Motor neuron (in vitro differentiated cells): ENCODE measurements at places on chromosomes 3 and 15. TPM values are rescaled to one million over a fixed set of nuclear protein-coding genes. Genes with fewer than 3 reads are reported as not detected.

- ATAC-seq = peak; percentile 21
Measured at GRCh38 chr3:152443212-152444023, 174.7 kb downstream of the MBNL1 start.

DNA sequence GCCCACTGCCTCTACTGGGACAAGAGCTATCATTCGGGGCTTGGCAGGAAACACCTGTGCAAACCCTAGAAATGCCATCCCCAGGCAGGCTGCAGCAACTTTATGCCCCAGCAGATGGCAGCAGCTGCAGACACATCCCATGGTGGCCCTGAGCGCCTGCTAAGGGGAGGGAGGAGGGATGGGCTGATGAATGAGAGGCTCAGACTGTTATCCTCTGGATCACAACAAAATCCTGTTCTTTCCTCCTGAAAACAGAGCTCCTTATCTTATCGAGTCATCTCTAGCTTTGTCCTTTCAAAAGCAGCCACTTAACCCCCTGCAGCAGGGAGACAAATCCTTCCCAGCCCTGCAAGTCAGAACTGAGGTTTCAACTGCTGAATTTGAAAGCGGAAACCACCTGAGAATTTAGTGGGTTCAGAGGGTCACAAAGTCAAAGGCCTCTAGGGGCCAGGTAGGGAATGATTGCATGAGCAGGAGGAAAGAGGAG is 90.6 kb upstream of the PROK2 start:
- ATAC-seq = peak; percentile 90

- ATAC-seq = no peak
Measured at GRCh38 chr15:34783991-34784390, 11.4 kb downstream of the ACTC1 start.

DNA sequence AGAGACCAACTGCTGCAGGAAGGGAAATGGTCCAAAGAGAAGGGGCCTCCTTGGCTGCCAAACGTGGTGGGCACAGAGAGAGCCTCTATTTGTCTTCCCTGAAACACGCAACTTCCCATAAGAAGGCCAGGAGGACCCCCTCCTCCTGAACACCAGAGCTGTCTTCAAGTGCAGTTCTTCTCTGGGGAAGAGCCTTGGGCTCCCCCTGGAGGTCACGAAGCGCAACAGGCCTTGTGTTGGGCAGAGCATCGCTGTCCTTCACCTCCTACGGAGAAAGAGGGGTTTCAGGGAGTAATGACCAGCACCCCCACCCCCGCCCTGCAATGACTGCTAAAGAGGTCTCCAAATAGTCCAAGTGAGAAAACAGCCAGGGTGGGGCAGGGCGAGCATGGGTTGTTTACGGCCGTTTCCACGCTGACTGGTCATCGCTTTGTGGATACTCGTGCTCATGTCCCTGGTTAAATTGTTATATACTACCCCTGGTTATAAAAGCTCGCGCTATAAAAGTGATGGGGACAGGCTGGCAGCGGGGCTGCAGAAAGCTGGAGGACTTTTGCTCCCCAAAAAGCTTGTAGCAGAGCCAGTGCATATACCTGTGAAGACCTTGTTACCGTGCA is 397.5 kb upstream of the ATP10A start:
- peak; percentile 70 for ATAC-seq

GRCh38 chr3:57335283-57335938 is 42.9 kb upstream of the ASB14 start:
- no peak for ATAC-seq

SLC24A5 gene
- total RNA-seq = 0.11 TPM in 1 of 2 replicates, not detected in the other

GRCh38 chr3:111989061-111989678 is 9.6 kb upstream of the TAGLN3 start:
- ATAC-seq = peak; percentile 65

DNA sequence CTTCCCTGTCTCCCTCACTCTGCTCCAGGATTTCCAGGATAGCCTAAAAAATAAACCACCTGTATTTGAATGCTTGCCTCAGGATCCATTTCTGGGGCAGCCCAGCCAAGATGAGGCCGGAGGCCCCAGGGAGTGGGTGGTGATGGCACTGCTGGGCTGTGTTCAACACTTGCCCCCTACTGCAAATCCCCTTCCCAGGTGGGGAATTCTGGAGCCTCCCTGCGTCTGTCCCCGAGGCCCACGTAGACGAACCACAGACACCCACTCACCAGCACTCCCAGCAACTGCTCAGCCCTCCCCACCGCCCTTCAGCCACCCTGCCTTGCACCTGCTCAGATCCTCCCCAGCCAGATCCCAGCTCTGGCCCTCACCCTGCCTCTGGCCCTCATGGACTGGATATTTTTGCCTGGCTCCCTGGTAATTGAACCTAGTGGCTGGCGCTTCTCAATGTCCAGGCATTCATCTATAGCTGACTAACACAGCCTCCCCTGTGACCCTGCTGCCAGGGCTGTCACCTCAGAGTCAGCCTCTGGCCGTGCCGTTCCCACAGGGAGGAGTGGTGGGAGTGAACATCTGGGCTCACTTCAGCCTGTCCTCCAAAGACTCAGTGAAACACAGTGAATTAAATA is 17.1 kb upstream of the EPB42 start:
- ATAC-seq = peak; percentile 48

CP gene
- 18.7 and 29.7 TPM in 2 replicates for total RNA-seq

TAGLN3 gene
- total RNA-seq = 0.67 and 2.4 TPM in 2 replicates

DNA sequence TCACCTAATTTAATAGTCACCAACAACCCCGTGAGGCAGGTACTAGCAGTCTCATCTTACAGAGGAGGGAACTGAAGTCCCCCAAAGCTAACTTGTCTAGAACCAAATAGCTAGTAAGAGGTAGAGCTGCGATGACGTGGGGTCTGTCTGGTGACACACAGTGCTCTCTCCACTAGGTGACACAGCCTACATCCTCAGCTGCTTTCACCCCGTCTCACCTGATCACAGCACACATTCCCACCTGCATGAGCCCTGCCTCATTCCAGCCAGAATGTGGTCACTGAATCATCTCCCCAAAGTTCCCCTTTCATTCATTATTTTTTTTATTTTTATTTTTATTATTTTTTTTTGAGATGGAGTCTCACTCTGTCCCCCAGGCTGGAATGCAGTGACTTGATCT is 21.3 kb upstream of the MAGEF1 start:
- ATAC-seq = no peak

GRAMD2A gene
- total RNA-seq = 0.77 and 1.7 TPM in 2 replicates

RASL12 gene
- total RNA-seq = not detected in 2 replicates

NAALADL2 gene
- total RNA-seq = 2.3 and 2.5 TPM in 2 replicates

PRRT3 gene
- 1.2 and 2.0 TPM in 2 replicates for total RNA-seq

GRCh38 chr3:99948467-99949089 is 130.9 kb downstream of the CMSS1 start:
- ATAC-seq = no peak

TMEM45A gene
- 0.15 and 0.94 TPM in 2 replicates for total RNA-seq

ISG20 gene
- total RNA-seq = 4.4 and 12.9 TPM in 2 replicates

OR5K4 gene
- not detected in 2 replicates for total RNA-seq

NMNAT3 gene
- total RNA-seq = 3.0 and 4.3 TPM in 2 replicates

ATG3 gene
- 61.9 and 66.2 TPM in 2 replicates for total RNA-seq

GCHFR gene
- total RNA-seq = 6.5 and 9.0 TPM in 2 replicates

PLSCR5 gene
- total RNA-seq = 0.18 and 0.21 TPM in 2 replicates

DNA sequence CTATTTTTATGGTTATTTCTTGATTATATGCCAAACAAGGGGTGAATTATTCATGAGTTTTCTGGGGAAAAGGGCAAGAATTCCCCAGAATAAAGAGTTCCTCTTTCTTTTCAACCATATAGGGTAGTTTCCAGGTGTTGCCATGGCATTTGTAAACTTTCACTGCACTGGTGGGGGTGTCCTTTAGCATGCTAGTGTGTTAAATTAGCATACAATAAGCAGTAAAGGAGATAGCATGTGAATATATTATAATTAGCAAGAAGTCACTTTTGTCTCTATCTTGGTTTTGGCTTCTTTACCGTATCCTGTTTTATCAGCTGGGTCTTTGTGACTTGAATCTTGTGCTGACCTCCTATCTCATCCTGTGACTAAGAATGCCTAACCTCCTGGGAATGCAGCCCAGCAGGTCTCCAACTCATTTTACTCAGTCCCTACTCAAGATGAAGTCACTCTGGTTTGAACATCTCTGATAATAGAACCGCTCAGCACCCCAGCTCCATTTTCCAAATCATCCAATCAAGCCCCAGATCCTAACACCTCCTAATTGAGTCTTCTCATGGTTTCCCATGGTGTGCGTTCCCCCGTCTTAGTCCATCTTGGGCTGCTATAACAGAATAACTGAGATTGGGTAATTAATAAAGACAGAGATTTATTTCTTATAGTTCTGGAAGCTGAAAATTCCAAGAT is 3.4 kb upstream of the SELENOT start:
- ATAC-seq = no peak

- ATAC-seq = no peak
Measured at GRCh38 chr3:164452707-164453106, 625.6 kb downstream of the SI start.

- no peak for ATAC-seq
Measured at GRCh38 chr3:124246949-124247348, 255.0 kb upstream of the ROPN1 start.

SLC28A2 gene
- 0.04 and 0.18 TPM in 2 replicates for total RNA-seq
